ENCODE measurements at places on chromosomes 3 and 15.

GRCh38 chr3:88075497-88075896 is 16.4 kb downstream of the ZNF654 start:
- no peak for DNase-seq

- peak; percentile 51 for DNase-seq
These were observed 215.5 kb downstream of the LRRC3B start for GRCh38 chr3:26838026-26838425.

DNA sequence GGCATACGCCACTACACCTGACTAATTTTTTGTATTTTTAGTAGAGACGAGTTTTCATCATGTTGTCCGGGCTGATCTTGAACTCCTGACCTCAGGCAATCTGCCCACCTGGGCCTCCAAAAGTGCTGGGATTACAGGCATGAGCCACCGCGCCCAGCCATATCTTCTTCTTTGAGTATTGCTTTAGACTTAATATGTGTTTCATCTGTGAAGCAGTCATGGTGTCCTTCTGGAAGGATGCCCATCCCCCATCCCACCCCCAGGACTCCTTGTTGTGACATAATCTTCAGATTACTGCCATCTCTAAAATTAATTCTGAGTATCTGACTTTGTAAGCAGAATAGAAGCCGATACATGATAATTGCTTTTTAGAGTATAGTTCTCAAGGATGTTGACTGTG is 57.7 kb downstream of the KLHL25 start:
- DNase-seq: no peak

- peak; percentile 44 for DNase-seq
These were observed 7.3 kb downstream of the SHOX2 start for GRCh38 chr3:158098834-158099424.

GRCh38 chr15:33671456-33671855 is 296.8 kb upstream of the CHRM5 start:
- DNase-seq: no peak

DNA sequence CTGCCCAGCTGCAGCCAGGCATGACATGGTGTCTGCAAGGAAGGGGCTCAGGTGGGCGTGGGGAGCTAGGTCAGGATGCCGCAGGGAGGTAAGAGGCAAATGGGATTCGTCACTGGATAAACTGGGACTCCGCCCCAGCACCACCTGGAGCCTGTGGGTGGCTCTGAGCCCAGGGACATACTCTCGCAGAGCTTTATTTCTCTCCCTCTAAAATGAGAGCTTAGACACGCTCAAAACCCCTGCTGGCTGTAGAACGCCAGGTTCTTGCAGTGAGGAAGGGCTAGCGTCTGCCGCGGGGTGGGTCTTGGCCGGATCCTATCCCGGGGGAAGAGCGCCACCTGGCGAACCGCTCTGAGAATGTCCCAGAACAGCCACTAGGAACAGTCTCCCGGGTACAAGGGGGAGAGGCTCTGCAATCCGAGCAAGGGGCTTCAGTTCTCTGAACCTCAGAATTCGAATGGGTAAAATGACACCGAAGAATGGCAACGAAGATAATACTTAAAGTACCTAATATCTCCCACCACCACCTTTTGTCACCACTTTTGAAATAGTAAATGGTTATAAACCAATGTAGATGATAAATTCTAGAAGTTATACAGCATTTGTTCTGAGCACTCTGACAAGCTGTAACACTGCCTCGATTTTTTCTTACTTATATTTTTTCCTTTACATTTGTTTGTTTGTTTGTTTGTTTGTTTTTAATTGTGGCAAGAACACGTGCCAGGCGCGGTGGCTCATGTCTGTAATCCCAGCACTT is 53.2 kb upstream of the SRGAP3 start:
- DNase-seq: peak; percentile 97

GRCh38 chr15:96804754-96805153 is 474.3 kb downstream of the NR2F2 start:
- peak; percentile 24 for DNase-seq

- peak; percentile 47 for DNase-seq
These were observed 86.9 kb downstream of the SEMA5B start for GRCh38 chr3:122940628-122941086.

DNA sequence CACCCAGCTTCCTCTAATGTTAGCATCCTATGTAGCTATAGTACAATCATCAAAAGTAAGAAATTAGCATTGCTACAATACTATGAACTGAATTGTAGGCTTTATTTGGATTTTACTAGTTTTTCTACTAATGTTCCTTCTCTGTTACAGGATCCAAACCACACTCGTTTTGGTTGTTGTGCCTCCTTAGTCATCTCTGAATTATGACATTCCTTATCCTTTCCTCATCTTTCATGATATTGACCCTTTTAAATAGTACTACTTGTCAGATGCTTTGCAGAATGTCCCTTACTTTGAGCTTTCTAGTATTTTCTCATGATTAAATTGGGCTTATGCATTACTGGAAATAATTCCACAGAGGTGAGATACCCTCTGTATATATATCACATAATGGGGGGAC is 265.4 kb downstream of the VPS13C start:
- no peak for DNase-seq

GRCh38 chr3:47870702-47871260 is 67.8 kb downstream of the DHX30 start:
- no peak for DNase-seq

GRCh38 chr15:85607842-85608241 is 186.9 kb downstream of the KLHL25 start:
- DNase-seq: no peak

Data from eye (tissue), 1 donor.